ENCODE measurements at places on chromosomes 7 and 10.
A peak's percentile ranks its signal among the peaks of the same experiment; 100 is the strongest.

DNA sequence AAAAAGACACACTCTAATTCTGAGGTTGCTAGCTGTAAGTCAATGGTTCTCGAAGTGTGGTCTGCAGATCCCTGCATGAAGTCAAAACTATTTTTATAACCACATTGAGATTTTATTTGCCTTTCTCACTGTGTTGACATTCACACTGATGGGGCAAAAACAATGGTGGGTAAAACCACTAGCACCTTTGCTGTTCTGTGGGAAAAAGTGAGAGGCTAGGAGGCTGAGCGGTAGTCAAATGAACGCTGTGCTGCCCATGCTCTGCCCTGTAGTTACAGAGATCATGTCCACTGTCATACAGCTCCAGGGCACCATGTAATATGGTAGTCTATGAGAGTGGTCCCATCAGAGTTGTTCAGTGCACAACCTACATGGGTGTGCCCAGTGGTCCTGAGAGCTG is 21.6 kb upstream of the PDCD4 start:
- DNase-seq = no peak

GRCh38 chr10:73716251-73716650 is 18.3 kb upstream of the AGAP5 start:
- DNase-seq = no peak

- peak; percentile 42 for DNase-seq
Measured at GRCh38 chr10:68598978-68599770, 39.0 kb downstream of the TET1 start.

DNA sequence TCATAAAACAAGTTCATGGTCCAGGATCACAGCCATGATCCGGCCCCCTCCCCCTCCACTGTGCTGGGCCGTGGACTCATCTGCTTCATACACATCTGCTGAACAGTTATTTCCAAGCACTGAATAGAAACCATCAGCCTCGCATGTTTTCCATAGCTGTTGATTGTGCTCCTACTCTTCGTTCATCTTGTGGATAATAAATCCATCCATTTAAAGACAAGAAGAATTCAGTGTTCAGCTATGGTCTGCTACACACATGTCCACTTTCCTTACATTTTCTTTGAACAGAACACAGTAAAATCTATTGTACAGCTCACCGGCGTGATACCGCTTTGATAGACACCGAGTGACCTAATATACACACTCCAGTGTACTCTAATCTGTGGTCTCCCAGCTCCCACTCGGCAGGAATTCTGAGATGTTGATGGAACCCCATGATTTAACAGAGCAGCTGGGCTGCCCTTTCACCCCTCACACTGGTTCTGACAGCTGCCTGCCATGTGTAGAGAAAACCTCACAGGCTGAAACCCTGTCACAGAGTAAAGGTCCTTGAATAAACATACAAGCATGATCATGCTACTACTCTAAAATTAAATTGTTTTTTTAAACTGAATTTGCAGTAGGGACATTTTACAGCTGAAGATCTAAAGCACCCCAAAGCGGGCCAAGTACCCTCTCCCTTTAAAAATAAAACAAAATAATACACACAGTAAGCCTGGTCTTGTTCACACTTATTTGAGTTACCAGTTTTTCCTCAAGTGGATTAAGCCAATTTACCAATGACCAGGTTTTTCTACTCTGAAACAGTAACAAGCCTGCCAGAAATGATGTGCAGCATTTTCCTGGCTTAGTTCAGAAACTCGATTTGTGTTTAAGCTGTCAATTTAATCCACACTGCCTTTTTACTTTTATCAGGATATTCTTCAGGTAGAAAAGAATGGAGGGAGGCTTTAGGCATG is 95.1 kb upstream of the FZD1 start:
- DNase-seq = no peak

DNA sequence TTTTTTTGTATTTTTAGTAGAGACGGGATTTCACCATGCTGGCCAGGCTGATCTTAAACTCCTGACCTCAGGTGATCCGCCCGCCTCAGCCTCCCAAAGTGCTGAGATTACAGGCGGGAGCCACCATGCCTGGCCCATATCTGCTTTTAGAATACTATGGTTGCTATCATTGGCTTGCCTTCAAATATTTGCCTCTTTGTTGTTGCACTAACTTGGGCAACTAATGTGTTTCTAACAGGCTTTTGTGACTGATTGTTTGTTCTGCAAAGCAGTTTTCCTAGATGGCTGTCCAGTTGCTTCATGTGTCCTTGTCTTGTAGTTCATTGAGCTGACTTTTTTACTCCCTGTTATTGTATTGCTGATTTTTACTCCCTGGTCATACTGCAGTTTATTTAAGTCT is 9.7 kb downstream of the VDAC2 start:
- DNase-seq = peak; percentile 81

- no peak for DNase-seq
Measured at GRCh38 chr7:110486549-110486948, 604.4 kb upstream of the LRRN3 start.

- peak; percentile 91 for DNase-seq
Measured at GRCh38 chr7:80699045-80699638, 60.7 kb downstream of the CD36 start.

DNA sequence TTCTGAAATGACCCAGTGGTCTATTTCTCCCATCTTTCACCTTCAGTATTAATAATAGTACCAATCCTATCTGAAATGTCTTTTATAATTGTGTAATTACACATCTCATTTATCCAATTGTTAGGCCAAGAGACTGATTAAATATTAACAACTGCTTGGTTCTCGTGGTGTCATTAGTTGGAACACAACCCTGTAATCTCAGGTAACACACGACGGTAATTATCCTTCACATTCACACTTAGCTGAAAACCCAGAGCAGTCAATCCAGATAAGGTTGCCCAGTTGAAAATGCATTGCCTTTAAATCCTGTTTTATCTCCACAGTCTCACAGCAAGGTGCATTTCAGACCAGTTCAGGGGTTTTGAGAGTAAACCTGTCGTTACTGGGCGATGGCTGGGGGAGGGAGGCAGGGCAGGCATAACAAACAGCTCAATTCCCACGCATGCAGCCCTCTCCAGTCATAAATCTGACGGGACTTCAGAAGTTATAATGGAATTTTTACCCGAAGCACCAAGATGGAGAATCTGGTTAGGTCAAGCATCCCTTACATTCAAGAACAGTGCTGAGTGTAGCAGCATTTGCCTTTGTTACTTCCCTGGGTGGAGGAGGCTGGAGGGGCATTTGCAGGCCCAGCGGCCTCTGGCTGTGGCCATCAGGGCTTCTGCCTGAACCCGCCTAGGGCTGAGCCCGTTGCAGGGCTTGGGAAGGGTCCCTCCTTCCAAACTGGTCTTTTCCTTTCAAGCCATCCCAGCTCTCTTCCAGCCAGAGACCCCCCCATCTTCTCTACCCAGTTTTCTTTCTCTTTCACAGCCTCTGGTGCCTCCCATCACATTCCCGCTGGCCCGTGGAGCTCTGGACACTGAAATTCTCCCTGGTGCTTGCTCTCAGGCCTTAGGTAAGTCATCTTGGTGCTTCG is 201.0 kb upstream of the LYZL2 start:
- DNase-seq = no peak

DNA sequence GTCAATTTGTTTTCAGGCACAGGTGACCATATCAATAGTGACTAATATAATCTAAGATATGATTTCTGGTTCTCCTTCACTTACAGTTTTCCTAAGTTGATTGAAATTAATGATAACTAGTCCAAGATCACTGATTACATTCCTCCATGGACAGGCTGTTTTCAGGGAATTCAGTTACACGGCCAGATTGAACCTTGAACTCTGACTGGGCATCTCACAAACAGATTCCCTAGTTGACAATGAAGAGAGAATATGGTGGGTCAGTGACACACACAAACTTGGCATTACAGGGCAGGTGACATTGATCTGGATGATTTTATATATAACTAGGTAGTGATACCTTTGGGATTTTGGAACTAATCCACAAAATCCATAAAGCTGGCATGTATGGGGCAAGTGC is 110.2 kb upstream of the EGR2 start:
- no peak for DNase-seq

Measured in trophoblast cell (in vitro differentiated cells and primary cell).